Body of pancreas (tissue), 4 donors: ENCODE measurements at places on chromosomes 3 and 15.

GRCh38 chr3:8760091-8760490 lies 9.3 kb downstream of the OXTR start:
- H3K27ac ChIP-seq = no peak overlapping the region
- H3K27me3 ChIP-seq = no peaks in the 10 kb centered on the region
- H3K4me1 ChIP-seq = no peaks in the 10 kb centered on the region
- no peak overlapping the region for H3K4me3 ChIP-seq
- no peak for DNase-seq

DNA sequence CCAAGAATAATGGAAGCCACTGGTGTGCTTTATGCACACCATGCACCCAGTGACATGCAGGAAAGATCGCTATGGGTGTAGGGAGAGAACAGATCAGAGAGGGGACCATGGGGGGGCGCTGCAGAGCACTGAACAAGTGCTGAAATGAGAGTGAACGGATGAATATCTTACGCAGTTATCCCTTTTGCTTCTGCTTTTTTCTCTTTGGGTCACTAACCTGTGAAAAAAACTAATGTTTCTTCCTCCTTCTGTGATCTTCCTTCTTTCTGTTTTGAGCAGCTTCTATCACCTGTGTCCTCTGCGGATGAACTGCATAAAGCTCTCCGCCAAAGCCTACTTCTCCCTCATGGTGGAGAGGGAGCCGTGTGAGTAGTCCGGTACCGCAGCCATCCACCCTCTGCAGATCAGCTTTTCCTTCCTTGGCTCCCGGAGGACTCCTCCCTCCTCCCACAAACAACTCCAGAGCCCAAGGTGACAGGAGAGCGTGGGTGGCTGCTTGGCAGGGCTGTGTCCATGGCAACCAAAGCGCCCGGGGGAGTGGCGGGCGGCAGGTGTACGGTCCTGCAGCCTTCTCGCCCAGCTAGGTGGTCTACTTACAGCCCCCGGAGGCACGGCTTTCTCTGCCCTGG lies 106.2 kb downstream of the DGKG start:
- peak; percentile 53 for DNase-seq
- H3K36me3 ChIP-seq = no peaks in the 10 kb centered on the region
- no peak overlapping the region for H3K4me3 ChIP-seq
- H3K4me1 ChIP-seq = peaks cover 7% of the 10 kb centered on the region

DNA sequence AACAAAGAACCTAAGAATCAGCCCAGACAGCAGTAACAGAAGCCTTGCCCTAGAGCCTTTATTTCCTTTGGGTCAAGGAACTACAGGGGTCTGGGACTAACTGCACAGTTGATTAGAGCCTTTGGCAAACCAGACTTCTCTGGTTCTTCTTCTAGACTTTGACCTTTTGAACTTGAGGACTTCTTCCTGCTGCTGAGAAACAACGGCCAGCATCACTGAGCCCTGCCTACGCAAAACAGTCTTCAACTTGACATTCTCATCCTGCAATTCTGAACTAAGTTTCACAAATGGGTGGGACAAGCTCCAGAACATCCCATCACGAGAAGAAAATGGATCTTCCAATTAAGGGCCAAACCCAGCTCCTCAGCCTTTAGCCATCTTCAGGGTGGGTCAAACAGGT lies 31.4 kb downstream of the CMTM6 start:
- H3K4me1 ChIP-seq = peaks cover 33% of the 10 kb centered on the region
- DNase-seq = no peak
- H3K4me3 ChIP-seq = no peak overlapping the region
- H3K27ac ChIP-seq = no peak overlapping the region
- no peaks in the 10 kb centered on the region for H3K36me3 ChIP-seq
- H3K27me3 ChIP-seq = no peaks in the 10 kb centered on the region

DNA sequence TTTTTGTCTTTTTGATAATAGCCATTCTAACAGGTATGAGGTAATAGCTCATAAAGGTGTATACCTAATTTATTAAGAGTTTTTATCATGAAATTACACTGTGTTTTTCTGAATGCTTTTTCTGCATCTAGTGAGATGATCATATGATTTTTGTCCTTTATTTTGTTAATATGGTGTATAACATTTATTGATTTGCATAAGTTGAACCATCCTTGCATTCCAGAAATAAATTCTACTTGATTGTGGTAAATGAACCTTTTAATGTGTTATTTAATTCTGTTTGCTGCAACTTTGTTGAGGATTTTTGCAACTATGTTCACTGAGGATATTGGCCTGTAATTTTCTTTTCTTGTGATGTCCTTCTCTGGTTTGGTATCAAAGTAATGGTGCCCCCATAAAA lies 28.0 kb upstream of the PCSK6 start:
- no peaks in the 10 kb centered on the region for H3K27me3 ChIP-seq
- no peak overlapping the region for H3K27ac ChIP-seq
- DNase-seq = no peak
- H3K4me3 ChIP-seq = no peak overlapping the region
- no peaks in the 10 kb centered on the region for H3K36me3 ChIP-seq
- no peaks in the 10 kb centered on the region for H3K4me1 ChIP-seq

GRCh38 chr3:30681649-30682211 lies 75.3 kb downstream of the TGFBR2 start:
- no peaks in the 10 kb centered on the region for H3K36me3 ChIP-seq
- no peak for DNase-seq
- H3K4me1 ChIP-seq = peaks cover 20% of the 10 kb centered on the region
- H3K4me3 ChIP-seq = no peak overlapping the region
- no peaks in the 10 kb centered on the region for H3K27me3 ChIP-seq
